ENCODE measurements at places on chromosomes 5 and 9.

GRCh38 chr9:109427886-109428285 lies 70.2 kb downstream of the PTPN3 start:
- DNase-seq = no peak

DNA sequence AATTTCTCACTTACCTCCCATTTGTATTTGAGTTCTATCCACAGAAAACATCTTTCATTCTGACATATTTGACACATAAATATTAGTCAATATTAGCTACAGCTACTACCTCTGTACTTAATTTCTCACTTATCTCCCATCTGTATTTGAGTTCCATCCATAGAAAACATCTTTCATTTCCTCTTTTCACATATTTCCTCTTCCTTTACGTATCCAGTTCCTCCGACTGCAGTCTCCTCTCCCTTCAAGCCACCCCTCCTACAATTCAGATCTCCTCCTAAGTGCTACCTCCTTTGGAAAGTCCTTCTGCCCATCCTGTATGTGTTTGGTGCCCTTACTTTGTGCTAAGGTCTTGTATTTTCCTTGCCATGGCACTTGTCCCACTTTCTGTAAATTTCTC lies 1.6 kb downstream of the SREK1IP1 start:
- DNase-seq = no peak

- DNase-seq = no peak
Observed at GRCh38 chr5:172533399-172534228, 79.3 kb upstream of the SH3PXD2B start.

DNA sequence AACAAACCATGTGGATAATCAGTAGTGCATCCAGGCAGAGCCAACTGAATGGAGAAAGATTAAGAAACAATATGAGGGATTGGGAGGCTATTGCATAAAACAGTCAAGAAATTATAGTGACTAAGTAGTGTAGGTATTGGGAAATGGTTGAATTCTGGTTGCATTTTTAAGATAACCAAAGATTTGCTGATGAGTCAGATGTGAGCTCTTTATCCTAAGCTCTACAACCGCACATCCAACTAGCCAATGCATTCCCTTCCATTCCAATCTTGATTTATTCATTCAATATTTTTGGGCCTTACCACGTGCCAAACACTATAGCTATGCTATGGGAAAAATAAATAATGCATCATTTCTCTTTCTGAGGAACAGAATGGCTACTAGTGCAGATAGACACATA lies 524.5 kb upstream of the RGMB start:
- peak; percentile 85 for DNase-seq

DNA sequence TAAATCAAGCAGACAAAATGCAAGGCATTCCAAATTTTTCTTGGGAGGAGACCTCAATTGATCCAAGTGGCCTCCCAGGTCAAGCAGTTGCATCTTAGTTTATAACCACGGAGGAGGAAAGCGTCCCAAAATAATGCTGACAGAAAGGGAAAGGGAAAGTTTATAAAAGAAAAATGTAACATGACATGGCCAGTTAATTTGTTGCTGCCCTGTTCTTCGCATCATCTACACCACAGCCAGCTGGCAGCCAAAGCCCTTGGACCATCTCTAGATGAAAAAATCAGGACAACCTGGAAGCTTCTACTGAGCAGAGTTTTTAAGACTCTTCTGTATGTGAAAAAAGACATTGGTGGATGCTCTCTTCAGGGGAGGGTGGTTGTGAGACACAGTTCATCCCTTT lies 128.8 kb upstream of the FBXL7 start:
- DNase-seq = no peak

DNA sequence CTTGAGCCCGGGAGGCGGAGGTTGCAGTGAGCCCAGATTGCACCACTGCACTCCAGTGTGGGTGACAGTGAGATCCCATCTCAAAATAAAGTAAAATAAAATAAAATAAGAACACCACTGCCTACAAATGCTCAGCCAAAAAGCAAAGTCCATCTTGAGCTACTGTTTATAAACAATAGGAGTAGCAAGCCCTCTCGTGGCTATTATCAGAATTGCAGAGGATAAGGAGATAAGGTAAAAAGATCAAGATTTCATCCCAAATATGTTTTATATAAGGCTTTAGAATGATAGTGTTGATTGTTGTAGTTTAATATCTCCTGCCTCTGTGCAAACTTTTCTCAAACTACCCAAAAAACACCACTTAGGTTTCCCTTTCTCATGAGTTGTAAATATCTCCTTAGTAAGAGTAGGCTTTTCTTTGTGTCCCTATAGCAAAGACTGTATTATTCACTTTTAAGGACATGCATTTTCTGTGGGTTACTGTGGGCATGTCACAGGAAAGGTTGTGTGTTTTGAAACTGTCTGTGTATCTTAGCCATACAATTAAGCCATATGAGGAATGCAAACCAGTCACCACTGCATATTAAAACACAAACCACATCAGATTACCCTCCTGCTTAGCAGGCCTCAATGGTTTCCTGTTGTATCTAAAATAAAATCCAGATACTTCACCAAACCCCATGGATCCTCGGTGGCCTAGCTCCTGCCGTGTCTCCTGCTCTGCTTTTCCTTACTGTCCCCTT lies 31.8 kb upstream of the CKS2 start:
- DNase-seq = peak; percentile 33

DNA sequence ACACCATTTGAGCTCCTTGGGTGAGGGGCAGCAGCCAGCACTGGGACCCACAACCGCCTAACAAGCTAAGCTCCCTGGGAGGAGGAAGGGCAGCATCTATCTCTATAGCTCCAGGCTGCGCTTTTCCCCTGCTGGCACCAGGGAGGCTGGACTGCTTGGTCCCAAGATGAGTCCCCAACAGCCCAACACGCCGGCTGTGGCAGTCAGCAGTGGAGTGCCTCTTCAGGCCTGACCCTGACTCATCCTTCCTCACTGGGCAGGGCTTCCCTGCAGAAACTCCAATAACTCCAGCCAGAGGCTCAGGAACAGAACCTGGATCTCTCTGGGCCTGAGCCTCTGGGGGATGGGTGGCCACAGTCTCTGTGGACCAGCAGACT lies 113.7 kb upstream of the ADAMTS16 start:
- no peak for DNase-seq

DNA sequence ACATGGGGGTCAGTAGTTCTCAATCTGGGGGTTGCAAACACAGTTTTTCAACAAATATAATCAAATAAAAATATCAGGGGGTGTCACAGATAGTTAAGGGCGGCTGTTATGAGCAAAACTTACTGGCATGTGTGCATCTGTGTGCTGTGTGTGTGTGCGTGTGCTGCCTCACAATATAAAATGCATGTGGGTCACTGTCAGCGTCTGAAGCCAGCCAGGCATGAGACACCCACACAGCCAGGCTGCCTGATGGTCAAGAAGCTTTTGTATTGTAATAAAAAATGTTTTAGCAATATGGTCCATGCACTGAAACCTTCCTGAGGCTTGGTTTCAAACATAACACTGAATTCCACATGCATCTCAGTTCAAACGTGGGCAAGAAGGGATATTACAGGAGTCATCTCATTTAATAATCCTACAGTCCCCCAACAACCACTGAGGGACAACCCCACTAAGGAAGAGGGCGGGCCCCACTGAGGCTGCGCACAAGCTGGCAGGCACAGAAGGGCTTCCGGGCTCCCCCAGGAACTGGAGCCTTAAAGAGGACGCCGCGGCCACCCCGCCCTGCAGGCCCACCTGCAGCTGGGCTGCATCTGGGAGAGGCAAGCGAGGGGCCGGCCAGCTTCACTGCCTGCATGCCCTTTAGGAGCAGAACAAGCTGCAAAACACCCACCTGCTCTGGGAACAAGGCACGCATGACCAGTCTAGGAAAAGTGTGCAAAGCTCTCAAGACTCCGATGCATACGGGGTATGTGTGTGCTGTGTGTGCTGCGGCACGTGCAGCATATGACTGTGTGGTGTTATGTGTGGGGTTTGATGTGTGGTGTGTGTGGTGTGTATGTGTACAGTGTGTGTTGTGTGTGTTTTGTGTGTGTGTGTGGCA lies 14.1 kb downstream of the SEMA4D start:
- no peak for DNase-seq

GRCh38 chr9:37784291-37784615 lies 611 bp downstream of the EXOSC3 start:
- DNase-seq = no peak

DNA sequence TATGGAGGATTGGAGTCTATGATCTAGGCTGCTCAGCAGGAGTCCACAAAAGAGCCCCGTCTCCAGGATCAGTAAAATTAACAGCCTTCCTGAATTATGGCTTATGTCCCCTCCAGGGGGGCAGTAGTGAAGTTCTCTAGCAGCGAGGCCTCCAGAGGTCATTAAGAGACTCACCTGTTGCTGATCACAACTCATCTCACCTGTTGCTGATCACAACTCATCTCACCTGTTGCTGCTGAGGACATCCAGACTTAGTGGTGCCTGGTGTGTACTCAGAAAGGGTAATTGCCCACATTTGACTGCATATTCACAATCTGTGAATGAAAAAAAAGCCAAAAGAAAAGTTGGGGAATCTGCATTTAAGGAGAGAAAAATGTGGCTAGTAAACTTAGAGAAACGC lies 129.5 kb downstream of the SMARCA2 start:
- no peak for DNase-seq

DNA sequence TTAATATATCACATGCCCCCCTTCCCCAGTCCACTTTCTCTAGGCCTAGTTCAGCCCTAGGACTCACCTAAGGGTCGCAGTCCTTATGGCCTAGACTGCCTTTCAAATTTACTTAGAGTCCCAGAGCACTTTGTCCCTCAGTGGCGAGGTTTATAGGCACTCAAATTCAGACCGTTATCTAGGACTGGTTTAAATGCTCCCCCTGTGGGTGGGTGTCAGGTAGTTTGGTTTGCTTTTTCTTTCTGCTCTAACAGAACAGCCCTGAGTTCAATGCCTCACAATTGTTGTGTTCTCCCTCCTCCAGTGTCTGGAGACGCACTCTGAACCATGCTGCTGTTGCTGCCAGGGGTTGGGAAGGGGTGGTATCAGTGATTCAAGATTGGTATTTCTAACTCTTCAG lies 317.1 kb downstream of the MAT2B start:
- no peak for DNase-seq

GRCh38 chr5:55584398-55585205 lies 49.8 kb upstream of the PLPP1 start:
- no peak for DNase-seq

DNA sequence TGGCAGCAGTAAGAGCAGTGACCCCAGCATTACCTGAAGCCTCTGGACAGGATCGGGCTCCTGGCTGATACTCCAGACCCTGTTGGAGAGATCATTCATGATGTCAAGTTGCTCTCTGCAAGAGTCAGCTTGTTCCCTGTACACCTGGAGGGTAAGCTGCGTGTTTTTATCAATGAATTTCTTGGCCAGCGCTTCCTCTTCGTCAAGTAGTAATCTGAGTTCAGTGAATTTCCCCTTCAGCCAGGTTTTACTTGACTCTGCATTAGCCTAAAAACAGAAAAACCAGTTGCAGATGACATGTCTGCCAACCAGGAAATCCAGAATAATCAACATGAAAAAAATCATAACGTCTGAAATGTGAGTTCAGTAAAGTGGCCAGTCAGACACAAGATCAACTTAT lies 19.1 kb downstream of the TRIM14 start:
- DNase-seq = no peak

DNA sequence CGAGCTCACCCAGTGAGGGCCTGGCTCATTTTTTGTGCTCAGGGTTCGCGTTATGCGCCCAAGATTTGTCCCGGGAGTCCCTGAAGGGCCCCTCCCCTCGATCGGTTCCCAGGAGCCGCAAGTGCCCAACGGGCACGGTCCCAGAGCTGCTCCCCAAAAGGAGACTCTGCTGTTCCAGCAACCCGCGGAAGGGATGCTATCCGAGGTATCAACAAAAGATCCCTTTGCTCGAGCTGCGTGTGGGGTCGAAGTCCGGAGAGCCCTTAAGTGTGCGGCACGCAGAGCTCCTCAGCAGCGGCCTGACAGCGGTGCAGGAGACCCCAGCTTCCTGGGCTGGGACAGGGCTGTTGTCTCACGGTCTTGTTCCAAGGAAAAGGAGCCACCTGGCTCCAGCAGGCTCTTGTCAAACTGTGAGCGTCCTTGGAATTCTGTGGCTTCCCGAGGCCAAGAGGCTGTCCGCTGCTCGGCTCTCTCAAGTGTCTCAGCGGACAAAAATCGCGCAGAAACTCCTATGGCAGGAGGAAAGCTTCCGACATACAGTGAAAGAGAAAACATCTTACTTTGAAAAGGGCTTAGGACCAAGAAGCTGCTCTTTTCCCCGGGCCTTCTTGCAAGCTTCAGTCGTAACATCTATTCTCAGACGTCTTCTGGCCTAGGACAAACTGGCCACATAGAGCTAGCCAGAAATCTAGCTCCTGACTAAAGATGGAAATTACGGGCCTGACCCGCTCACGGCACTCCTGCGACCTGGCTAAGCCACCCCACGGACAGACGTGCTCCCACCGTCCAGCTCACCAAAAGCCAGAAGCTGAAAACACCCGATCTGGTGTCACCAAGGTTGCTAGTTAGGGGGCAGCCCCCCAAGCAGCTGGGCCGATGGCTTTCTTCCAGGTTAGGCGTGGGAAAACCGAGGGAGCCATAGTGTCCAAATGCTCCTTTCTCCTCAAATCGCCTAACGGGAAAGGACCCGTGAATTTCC lies 2.6 kb upstream of the FOXB2 start:
- DNase-seq = no peak

DNA sequence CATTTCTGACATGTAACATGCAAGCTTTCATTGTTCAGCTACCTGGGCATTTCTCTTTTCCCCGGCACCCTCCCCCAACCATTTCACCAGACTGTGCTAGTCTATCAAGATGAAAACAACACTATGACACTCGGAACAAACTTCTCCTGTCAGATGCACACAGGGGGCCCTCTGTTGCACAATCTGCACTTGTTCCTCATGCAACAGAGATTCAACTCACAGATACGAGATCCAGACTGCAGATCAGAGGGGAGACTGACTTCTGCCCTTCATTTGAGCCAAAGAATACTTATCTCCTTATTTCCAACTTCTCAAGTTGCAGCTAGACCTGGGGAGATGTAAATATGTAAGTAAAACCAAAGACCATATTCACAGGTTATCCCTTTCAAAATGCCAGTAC lies 15.7 kb upstream of the FST start:
- DNase-seq = no peak

DNA sequence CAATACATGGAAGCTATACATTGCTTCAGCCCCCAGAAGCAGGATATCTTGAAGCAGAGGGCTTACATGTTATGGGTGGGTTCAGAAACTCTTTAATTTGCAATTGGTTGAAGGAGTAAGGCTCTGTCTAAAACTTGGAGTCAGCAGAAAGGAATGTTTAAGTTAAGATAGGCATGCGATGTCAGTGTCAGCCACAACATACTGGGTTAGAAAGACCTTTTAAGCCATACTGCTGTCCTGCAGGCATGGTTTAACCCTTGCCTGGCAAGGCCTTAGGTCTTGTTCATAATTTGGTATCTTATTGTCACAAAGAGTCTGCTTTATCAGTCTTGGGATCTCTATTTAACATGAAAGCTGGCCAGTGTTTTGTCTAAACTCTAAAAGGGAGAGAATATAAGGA lies 1619.6 kb upstream of the WWC1 start:
- no peak for DNase-seq

GRCh38 chr5:61461926-61462325 lies 129.9 kb downstream of the ZSWIM6 start:
- no peak for DNase-seq

- no peak for DNase-seq
Observed at GRCh38 chr9:18492612-18493011, 18.7 kb downstream of the ADAMTSL1 start.
